ENCODE measurements at places on chromosomes 13 and 19.

DNA sequence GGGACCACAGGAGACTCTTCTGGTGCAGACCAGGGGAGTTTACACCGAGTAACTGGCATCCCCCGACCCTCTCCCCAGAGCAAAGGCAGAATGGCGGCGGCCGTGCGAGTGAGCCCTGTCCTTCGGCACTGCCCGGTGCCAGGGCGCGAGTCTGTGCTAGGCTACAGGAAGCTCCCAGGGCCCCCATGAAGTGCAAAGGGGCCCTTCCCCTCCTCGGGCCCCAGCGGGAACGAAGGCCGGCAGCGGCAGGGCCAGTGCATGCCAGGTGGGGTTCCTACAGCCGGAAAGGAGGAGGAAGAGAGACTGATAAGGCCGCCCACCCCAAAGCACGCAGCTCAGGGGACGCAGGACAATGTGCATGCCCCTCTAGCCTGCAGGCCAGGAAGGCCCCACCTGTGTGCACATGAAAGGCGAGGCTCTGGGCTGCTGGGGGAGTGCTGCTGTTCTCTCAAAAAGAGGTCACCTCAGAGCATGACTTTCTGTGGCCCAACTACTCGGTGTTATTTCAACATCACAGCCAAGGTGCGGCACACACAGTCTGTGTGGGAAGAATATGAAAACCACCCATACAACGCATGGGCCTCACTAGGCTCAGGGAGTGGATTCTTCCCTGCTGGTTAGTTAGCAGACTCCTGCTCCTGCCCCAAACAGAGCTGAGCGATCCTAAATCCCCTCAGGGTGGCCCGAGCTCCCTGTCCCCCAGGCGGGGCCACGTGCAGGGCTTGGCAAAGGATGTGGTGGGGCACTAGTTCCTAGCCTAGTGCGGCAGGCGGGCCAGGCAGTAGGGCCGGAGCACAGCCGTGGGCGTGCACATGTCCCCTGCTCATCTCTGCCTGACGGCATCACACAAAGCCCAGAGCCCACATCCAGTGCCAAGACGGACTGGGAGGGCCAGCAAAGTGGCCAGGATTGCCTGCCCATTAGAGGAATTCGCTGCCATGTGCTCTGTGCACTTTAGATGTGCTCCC lies 28.4 kb upstream of the TIMM44 start:
- DNase-seq: no peak

- DNase-seq: no peak
These were observed 19.8 kb upstream of the SLC35E1 start for GRCh38 chr19:16591803-16592556.

DNA sequence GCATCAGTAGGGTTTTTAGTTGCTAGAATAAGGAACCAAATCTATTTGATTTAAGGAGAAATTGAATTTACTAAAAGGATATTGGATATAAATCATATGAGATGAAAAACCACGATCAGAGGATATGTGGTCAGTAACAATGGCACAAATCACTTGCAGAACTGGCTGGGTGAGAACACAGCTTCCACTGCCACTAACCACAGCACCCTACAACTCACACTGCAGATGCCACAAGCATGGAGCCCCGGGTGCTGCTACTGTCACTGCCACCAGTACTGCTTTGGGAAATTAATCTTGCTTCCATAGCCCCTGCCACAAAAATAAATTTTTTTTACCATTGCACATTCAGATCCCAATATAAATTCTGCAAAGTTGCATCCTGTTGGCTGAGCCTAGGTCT lies 40.6 kb upstream of the KLF12 start:
- no peak for DNase-seq

- no peak for DNase-seq
These were observed 176.0 kb upstream of the TSC22D1 start for GRCh38 chr13:44752164-44752563.

GRCh38 chr13:109719962-109720646 lies 66.3 kb downstream of the IRS2 start:
- DNase-seq: no peak

DNA sequence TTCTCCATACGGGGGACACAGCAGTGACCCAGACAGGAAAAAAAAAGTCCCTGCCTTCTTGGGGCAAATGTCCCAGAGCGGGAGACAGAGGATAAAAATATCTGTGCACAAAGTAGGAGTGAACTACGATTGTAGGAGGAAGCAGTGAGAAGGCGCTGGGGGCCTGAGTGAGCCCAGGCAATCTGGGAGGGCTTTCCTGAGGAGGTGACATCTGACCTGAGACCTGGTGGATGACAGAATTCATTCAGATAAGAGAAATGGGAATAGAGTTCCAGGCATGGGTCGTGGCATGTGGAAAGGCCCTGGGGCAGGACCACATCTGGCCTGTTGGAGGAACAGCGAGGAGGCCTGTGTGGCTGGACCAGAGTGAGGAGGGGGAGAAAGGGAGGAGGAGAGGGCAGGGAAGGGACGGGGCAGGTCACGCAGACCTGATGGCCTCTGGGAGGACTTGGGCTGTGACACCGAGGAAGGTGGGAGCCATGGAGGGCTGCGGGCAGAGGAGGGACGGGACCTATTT lies 50.2 kb upstream of the NFIC start:
- DNase-seq: no peak

GRCh38 chr13:104571161-104571892 lies 1505.1 kb upstream of the SLC10A2 start:
- no peak for DNase-seq

DNA sequence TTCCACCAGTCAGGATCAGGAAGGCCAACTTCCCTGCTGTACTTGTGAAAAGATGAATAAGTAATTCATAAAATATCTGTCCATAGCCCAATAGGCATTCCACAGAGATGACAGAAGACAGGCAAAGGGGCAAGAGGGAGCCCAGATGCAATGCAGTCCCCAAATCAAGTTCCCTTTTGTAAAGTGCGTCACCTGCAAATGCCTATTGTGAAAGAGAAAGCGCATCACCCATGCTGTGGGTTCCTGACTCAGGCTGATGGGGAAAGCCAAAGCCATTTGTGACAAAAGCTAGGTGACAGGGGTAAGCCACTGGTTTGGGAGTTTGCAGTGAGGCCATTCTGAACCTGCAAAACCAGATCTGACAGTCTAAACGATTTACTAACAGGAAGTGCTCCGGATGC lies 157.5 kb upstream of the ZNF536 start:
- DNase-seq: no peak

- DNase-seq: no peak
These were observed 73.4 kb upstream of the FLT1 start for GRCh38 chr13:28568286-28568685.

- DNase-seq: no peak
These were observed 10.5 kb downstream of the ZIC2 start for GRCh38 chr13:99991828-99992775.

DNA sequence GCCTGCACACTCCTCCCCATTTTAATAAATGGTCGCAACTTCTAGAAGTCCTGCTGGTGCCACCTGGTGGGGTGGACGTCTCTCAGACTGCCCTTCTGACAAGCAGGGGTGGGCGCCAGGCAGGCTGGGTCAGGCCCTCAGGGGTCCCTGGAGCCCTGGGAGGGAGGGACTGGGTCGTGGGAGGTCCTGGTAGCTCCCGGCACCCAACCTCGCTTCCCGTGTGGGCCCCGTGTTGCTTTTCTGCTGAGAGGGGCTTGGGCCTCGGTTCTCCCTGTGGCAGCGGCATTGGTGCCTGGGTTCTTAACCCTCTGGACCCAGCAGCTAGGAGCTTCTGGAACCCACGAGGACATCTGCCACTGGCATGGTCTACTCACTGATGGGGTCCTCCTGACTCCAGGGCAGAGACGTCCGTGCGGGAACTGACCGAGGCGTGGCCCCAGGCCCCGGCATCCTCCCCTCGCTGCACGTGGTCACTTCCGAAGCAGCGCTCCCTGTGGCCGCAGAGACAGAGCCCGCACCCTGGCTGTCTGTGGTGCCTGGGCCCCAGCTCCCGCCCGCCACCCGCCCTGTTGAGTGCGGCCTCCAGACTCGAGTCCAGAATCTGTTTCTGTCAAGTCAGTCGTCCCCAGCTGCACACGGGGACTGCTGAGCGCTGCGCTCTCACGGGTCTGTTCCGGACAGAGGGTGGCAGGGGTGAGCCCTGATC lies 6.0 kb upstream of the TMPRSS9 start:
- DNase-seq: no peak

GRCh38 chr19:35392742-35393715 lies 22.2 kb downstream of the GPR42 start:
- no peak for DNase-seq

- DNase-seq: no peak
These were observed 59.3 kb downstream of the PEPD start for GRCh38 chr19:33462112-33462791.

DNA sequence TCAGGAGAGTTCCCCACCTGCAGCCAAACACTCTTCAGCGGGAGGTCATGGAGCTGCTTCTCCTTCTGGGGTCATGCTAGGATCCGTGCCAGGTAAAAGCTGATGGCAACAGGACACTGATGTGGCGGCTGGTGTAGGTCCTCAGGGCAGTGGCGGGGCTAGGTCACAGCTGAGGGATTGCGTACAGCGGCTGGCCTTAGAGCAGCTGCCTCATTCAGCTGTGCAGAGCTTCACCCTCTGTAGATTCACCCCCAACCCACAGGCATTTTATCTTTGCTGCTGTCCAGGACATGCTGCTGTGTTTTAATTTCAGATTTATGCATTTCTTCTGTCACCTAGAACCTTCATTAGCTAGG lies 2.3 kb downstream of the MCF2L start:
- no peak for DNase-seq

DNA sequence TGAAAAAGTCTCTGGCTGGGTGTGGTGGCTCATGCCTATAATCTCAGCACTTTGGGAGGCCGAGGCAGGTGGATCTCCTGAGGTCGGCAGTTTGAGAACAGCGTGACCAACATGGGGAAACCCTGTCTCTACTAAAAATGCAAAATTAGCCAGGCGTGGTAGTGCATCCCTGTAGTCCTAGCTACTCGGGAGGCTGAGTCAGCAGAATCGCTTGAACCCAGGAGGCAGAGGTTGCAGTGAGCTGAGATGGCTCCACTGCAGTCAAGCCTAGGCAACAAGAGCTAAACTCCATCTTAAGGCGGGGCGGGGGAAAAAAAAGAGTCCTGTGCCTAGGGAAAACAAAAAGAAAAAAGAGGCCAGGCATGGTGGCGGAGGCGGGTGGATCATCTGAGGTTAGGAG lies 2.2 kb downstream of the ZNF43 start:
- no peak for DNase-seq

GRCh38 chr13:80235166-80235966 lies 105.6 kb downstream of the SPRY2 start:
- DNase-seq: no peak

DNA sequence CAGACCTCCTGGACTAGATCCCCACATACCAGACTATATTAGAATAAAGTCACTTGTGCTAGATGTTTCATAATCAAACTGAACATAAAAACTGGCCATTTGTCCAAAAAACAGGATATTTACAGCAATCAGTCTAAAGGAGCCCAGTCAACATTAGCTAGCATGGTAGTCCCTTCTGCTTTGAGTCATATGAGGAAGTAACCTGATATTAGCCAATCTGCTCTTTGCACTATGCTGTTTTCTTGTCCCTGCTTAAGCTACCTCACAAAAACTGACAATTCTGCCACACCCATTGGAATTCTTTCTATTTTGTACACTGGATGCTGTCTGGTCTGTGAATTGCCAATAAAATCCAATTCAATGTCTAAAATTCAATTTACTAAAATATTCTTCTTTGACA lies 1824.2 kb downstream of the OLFM4 start:
- DNase-seq: no peak

DNA sequence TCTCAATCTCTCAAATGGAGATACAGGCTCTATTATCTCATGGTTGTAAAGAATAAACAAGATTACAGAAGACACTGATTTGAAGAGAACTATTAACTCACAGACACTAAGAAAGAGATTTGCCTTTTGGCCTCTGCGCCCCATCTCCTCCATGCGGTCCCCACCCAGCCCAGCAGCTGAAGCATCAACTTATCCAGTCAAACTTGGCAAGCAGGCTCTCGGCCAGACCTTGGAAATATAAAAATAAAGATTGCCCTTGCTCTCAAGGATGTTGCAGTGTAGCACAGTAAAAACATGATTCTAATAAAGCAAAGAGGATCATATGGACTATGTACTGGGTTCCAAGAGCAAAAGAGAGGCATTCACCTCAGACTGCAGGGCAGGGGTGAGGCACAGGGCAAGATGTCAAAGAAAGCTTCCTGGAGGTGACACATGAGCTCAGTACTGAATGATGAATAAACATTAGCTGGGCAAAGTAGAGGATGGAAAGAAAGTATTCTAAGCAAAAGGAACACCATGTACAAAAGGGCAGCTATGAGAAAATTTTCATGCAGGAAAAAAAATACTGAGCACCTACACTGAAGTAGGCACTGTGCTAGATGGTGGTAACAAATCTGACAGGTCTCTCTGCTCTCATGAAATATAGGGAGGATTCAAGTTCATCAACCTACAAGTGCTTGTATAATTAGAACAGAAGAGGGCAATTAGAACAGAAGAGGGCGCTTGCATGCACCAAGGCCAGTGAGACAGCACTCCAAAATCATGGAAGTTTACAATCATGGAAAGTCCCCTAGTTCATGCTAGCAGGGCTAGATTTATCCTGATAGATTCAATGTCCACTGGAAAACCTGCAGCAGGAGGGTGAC lies 85.0 kb downstream of the SACS start:
- no peak for DNase-seq

DNA sequence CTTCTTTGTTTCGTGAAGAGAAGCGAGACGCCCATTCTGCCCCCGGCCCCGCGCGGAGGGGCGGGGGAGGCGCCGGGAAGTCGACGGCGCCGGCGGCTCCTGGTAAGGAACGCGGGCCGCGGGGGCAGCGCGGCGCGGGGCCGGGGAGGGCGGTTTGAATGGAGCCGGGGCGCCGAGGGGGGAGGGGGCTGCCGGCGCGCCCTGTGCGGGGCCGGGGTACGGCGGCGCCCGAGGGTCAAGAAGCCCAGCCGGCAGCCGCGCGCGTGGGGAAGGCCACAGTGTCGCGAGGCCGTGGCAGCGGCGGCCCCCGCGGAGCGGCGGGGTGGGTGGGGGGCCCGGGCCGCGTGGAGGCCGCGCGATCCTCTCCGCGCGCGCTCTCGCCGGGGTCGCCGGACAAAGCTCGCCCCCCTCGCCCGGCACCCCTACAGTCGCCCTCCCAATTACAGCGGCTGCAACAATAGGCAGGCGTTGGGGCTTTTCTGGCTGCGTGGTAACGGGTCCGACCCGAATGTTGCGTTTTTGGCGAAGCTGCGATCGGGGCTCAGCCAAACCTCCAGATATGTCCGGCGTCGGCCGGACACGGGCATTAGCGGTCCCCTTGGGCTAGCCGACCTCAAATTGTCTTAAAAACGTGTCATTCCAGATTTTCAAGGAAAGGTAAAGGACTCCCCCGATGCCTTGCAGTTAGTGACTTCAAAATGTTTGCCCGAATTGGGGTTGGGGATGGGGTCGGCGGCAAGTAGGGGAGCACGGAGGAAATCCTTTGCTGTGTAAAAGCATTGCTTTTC lies 437 bp downstream of the SMARCA4 start:
- no peak for DNase-seq
